ENCODE measurements at places on chromosomes 7 and 10.

DNA sequence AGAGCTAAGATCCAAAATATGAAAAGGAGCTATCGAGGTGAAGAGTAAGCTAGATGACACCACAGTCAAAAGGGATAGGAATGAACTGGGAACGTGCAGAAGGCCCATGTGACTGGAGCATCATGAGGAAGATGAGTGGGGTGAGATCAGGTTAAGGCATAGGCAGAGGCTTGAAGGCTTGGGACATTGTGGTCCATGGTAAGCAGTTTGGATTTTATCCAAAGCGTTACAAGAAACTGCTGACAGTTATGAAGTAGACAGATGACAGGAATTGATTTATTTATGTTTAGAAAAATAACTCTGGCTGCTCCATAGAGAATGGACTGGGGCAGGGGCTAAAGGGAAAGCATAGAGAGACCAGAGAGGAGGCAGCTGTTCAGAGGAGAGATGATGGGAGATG, 18.1 kb upstream of the PANK1 start:
- no peak for DNase-seq

DNA sequence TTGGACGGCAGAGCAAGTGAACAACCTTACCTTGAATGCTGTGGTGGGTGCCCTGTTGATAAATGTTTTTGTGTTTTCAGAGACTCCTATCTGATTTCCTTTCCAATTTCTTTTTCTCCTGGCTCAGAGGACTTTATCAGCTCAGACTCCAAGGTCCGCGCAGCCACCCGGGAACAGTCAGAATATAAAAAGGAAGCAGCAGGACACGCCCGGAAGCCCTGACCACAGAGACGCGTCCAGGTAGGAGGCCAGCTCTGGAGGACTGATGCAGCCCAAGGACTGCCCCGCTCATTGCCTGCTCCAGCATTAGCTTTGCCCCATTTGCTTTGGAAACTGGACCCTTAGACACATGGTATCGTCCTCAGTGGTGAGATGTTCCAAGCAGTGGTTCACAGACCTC, 61.3 kb downstream of the TACC2 start:
- DNase-seq: no peak

GRCh38 chr7:18363751-18364380, 131.7 kb upstream of the HDAC9 start:
- DNase-seq: no peak

GRCh38 chr7:84865560-84865959, 321.3 kb downstream of the SEMA3D start:
- DNase-seq: no peak

GRCh38 chr10:73459683-73460314, 26.4 kb upstream of the MSS51 start:
- no peak for DNase-seq

DNA sequence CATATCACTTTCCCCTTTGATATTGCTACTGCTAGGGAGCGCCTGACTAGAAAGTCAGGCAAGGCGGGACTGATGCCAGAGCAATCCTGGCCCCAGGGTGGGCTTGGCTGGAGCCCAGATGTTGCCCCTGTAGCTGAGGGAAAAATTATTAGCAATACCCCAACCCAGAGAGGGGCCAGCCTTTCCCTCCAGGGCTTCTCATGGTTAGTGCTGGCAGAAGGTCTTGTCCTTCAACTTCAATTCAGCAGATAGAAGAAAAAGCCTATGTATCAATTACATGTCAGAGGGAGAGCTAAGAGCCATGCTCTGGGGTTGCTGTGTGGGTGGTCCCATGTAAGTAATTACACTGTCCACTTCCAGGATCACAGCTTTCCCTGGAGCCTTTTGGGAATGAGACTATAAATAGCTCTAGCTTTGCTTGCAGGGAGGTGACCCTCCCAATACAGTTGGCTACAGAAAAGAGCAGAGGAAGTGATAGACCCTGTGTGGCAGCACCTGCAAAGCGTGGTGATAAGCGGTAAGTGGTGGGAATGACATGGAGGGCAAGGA, 579.1 kb downstream of the CCSER2 start:
- DNase-seq: no peak

GRCh38 chr10:34641147-34641912, 173.8 kb downstream of the PARD3 start:
- DNase-seq: no peak

- no peak for DNase-seq
These were observed 6.5 kb upstream of the MTPAP start for GRCh38 chr10:30355601-30356000.

DNA sequence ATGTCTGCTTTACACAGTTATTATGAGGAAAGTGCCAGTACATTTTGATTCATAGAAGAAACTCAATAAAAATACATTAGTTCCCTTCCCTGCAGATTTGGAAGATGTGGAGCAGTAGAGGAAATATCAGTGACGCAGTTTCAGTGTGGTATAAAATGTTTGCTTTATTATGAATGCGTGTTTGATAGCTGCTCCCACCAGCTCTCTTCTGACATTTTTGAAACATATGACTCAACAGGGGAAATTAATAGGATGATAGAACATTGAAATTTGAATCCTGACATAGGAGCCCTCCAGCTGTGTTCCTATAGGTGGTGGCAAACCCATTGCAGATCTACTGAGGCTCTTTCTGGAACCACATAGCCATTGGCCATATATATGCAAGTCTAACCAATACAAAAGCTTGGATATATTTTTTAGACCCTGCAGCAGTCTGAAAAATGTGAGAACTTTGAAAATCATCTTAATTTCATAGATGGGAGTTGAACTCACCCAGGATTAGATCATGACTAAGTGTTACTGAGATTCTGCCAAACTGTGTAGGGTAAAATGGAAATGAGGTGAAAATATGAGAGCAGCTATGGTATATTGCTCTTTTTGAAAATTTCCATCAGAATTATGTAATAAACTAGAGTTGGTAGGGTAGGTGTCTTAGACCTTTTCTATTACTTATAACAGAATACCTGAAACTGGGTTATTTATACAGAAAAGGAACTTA, 47.8 kb downstream of the BZW2 start:
- DNase-seq: no peak

DNA sequence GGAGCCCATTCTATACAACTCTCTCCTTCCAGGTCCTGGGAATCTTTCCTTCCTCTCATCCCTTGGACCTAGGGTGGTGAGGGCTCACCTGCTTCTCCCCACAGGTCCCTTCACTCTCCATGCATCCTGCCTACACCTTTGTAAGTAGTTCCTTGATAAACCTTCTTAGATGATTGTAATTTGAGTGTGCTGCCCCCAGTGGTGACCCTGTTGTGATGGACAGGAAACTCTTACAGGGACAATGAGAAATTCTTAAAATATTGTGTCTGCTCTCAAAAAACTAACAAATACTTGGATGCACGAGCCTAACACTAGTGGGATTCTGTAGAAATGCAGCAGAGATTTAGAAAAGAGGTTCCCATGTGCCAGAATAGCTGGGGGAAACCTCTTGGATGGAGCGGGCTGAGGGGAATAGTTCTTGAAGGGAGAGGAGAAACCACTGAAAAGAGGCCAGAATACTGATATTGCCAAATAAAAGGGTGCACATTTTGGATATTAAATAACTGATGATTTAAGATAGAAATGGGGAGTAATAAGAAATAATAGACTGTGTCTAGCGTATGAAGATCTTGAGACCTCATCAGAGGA, 6.7 kb upstream of the PAXIP1 start:
- DNase-seq: no peak

- no peak for DNase-seq
These were observed 227.7 kb upstream of the TEX47 start for GRCh38 chr7:89023206-89023605.

DNA sequence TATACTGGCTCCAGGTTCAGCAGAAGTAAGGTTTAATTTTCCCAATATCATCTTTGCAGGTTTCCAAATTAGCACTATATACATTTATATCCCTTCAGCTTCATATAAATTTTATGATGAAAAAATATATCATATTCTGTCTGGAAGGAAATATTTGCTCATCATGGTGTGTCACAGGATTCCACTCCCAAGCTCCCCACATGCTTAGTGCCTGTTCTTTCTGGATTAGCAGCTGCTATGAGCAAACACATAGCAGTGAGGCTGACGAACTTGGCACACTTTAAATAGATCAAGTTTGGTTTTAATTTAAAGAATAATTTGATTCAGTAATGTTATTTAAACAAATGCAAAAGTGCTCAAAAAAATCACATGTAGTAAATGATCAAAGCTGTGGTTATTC, 251.9 kb downstream of the AGMO start:
- DNase-seq: no peak

- DNase-seq: peak; percentile 44
These were observed 645 bp downstream of the SLC26A4 start for GRCh38 chr7:107661081-107661864.

GRCh38 chr10:80771902-80772555, 234.3 kb downstream of the SH2D4B start:
- no peak for DNase-seq

DNA sequence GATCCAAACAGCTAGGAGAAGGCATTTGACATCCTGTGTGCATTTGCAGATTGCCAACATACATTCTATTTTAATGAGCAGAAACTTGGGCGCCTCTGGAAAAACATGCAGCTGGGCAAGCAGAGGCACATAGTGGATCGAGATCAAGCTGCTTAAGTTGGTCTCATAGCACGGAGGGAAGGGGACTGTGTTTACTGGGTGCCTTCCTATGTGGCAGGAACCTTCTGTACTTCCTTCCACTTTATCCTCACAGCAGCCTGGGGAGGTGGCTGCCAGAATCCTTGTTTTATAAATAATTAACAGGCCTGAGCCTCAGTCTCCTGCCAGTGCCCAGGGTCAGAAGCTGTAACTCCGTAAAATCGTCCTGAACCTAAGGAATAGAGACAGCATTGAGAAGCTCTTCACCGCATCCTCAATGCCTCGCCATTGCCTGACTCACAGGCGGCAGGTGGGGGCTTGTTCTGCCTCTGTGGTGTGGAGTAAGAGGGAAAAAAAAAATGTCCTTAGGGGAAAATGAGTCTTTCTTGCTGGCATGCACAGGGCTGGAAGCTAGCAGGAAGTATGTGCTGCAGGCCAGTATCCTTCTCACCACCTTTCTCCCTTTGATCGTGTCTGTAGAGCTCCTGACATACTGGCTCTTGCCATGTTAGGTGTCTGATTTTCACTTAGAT, 6.2 kb downstream of the VWA2 start:
- no peak for DNase-seq

GRCh38 chr10:124748953-124749645, 4.9 kb upstream of the FAM53B start:
- DNase-seq: no peak

DNA sequence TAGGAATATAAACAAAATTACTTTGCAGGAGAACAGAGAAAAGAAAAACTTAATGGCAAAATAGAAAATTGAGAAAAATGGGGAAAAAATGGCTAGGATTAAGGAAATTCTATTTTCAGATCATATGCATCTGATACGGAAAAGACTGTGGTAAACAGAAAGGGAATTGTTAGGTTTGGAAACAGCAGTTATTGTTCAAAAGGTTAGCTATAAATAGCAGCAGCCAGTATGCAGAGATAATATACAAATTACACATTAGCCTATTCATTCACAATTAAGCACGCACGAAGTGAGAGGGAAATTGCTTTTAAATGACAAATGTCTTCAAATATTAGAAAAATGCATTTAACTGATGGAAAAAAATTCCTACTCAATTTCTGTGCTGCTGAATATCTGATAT, 224.1 kb upstream of the FAM3C start:
- no peak for DNase-seq

DNA sequence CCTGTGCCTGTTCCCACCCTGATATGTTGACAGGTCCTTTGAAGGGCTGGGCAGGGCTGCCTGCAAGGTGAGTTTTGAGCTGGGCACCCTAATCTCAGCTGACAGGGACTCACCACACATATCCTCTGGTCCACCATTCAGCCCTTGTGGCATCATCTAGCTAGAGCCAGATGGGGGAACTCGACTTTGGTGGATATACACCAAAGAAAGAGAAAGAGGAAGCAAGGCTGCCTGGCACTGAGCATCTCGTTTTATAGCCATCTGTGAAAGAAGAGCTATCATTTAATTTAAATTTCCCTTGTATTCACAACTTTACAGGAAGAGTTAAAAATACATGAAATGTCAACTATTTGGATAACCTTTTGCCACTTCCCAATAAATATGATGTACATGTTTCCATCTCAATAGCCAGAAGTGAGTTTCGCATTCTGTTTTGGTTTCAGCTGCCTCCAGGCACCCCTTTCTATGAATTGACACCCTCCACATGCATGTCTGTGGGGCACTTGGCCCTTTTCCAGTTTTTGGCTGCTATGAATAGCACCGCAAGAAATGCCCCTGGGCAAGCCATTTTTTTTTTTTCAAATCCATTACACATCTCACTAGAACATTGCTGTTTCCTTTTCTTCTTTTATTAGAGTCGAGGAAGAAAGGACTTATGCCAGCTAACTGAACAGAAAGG, 22.9 kb upstream of the GRB10 start:
- DNase-seq: no peak

- no peak for DNase-seq
These were observed 285.0 kb downstream of the SUGCT start for GRCh38 chr7:40419806-40420205.

DNA sequence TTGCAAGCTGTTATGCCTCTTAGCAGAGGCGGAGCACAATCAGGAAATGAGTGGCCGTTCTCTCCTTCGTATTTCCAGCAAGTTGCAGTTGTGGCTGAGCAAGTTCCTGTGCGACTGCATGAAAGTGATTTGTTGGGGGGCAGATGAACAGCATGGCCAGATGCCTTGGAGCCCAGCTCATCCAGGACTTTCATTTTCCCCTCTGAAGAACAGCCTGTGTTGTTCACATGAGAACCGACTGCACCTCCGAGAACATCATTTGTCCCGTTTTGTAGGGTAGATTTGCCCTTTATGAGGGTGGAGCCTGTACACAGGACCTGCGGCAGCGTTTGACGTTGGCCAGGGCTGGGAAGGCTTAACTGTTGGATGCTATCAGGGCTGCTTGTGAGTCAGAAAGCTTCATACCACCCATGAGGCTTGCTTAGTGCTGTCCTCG, 4.4 kb downstream of the BAG3 start:
- no peak for DNase-seq

GRCh38 chr10:49595713-49596492, 14.2 kb upstream of the SLC18A3 start:
- no peak for DNase-seq

DNA sequence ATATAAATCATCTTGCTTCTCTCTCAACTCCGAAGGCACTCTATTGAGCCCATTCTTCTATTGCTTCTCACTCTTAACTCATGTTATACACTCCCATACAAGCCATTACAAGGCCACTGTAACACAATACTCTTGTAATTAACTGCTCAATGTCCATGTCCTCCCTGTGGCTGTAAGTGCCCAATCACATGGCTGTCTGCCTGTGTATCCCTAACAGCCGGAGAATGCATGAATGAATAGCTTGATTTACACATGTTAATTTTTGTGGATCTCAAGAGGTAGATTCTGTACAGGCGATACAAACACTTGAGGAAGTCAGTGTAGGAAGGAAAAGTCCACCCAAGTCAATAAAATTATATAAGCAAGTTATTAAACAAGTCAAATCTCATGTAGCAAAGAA, 215.6 kb downstream of the DOCK4 start:
- no peak for DNase-seq

DNA sequence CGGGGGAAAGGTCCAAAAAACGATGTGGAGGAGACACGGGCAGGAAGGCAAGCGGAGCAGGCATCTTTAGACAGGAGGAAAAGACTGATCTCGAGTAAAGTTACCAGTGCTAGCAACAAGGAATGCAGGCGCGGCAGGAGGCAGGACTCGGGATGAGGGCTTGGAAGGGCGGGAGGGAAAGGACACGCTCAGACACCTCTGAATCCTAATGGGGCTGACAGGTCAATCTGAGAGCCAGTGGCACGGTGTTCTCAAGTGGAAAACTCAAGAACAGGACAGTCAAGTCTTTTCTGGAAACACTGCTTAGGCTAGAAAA, 155.3 kb upstream of the COBL start:
- DNase-seq: no peak

All from GM10248 (cell line).